Progenitor cell of endocrine pancreas (in vitro differentiated cells): ENCODE measurements at places on chromosomes 3 and 15.

GRCh38 chr15:63827113-63827512 lies 6.6 kb downstream of the HERC1 start:
- DNase-seq = no peak

DNA sequence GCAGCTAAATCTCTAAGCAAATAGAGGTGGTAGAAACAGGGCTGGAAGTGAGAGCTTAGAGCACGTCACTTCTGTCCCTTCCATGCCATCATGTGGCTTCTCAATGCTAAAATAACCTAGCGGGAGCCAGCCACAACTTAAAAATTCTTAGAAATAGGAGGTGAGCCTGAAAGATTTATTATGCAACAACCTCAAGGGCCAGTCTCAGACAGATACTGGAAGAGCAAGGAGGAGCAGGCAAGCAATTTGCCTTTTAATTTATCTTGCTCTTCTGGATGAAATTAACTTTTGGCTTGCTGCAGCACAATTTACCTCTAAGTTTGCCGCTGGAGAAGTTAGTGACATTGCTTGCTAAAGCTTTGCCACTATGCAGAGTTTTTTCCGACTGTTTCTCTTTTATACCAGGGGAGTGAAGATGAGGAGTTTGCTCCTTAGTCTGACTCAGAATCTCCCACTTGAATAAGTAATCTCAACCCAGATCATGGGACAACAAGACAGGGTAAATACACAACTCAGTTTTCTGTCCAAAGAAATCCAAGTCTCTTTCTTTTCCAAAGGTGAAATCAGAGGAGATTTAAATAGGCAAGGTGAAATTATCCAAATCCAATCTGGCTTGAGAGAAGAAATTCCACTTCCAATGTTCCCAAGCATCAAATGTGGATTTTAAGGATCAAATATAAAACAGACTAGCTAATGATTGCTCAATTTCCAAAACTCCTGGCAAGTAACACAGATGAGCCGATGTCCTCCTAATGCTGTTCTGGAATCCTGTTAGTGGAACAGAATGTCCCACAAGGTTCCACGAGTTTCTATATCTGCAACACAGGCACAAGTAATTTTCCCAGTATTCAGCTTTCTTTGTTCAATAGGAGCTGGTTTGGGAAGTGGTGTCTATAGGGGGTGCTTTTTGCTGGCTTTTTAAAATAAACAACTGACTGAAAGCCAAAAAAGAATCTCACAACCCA lies 329.4 kb upstream of the RORA start:
- no peak for DNase-seq

DNA sequence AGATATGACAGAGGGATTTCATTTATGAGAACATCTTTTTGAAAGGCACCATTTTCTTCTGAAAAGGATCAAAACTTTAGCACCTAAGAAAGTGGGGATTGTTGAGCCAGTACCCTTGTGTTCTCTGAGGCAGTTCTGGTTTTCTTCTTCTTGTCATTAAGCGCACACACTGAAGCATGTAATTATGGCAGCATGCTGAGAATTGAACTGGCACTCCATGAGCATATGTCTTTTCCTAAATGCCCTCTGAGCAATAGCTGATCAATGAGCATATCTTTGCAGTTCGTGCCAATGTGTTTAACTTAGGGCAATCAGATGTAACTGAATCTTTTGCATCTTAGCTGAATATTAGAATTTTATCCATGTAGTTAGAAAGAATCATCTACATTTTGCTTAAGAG lies 53.9 kb upstream of the VGLL3 start:
- no peak for DNase-seq

GRCh38 chr15:93029214-93029835 lies 59.7 kb downstream of the RGMA start:
- DNase-seq = no peak

DNA sequence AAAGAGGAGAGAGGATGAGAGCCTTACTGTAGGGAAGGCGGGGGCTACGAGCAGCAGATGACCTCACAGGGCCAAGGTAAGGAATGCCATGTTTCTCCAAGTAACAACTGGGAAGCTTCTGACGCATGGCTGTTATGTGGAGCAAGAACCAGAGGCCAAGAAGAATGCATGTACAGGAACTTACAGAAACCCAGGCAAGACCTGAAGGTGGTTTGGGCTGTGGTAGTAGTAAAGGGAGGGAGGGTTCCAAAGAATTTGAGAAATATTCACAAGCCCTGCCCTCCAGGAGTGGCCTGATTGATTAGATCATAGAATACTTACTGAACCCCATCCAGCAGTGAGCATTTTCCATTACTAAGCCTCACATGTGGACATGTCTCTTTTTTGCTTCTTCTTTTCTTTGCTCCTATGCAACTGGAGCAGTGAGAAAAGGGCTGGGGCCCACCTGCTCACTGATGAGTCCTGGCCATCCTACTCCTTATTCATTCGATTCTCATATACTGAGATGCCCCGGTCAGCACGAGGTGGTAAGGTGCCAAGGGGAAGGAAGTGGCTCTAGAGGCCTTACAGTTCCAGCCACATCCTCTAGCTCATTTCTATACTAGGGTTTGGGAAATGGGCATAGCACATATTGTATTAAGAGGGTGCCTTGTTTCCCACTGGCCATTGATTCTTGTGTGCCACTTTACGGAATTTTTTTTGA lies 8.3 kb upstream of the SLC12A8 start:
- no peak for DNase-seq

DNA sequence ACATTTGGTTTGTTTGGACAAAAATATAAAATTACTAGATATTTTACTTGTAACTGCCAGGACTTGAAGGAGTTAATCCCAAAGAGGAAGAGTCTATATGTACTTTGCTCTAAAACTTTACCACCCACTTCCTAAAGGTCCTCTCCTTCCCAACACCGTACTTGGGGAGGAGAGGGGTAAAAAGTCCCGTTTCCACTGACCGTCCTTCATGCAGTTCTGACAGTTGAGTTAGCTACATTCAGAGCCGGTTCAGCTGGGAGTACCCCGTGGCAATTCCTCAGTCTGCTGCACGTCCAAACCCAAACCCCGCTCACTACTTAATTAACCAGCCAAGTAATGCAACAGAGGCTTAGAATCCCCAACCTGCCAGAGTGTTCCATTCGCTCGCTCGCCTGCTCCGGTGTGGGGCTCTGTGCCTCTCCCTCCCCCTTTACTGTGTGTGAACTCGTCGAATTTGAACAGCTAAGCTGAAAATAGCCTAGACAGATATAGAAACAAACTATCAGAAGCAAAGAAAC lies 519.7 kb downstream of the FOXP1 start:
- DNase-seq = no peak

DNA sequence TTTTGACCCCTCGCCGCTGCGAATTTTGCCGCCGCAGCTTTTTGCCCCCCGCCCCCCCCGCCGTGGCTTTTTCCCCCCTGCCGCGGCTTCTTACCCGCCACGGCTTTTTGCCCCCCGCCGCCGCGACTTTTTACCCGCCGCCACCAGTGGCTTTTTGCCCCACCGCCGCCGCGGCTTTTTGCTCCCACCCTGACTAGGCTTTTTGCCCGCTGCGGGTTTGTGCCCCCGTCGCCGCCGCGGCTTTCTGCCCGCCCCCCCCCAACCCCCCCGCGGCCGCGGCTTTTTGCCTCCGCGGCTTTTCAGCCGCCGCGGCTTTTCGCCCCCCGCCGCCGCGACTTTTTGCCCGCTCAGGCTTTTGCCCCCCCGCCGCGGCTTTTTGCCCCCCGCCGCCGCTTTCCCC lies 598.1 kb downstream of the GOLGA6L6 start:
- no peak for DNase-seq

- peak; percentile 85 for DNase-seq
These were observed 281.9 kb upstream of the ONECUT1 start for GRCh38 chr15:53072077-53072476.

- DNase-seq = no peak
These were observed 29.9 kb upstream of the IQCF6 start for GRCh38 chr3:51808934-51809333.

- DNase-seq = no peak
These were observed 298.3 kb downstream of the LRRC3B start for GRCh38 chr3:26920646-26921478.

DNA sequence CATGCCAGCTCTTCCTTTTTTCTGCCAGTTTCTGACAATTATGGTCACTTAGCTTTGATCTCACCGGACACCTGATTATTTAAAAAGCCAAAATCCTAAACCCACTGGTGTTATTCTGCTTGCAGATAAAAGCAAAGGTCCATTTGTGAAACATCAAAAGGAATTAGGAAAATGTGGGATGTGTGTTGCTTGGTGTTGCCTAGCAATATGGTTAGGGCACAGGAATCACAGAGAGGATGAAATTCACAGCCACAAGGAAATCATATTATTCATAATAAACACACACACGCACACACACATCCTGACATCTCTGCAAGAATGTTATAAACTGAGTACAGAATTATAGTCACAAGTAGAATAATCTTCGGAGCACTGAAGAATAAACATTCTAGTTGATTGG lies 89.3 kb upstream of the BHLHE40 start:
- no peak for DNase-seq

DNA sequence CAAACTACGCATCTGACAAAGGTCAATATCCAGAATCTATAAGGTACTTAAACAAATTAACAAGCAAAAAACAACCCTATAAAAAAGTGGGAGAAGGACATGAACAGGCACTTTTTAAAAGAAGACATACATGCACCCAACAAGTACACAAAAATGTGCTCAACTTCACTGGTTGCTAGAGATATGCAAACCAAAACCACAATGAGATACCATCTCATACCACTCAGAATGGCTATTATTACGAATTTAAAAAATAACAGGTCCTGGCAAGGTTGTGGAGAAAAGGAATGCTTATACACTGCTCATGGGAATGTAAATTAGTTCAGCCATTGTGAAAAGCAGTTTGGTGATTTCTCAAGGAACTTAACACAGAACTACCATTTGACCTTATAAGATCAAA lies 175.6 kb upstream of the MLF1 start:
- DNase-seq = no peak

DNA sequence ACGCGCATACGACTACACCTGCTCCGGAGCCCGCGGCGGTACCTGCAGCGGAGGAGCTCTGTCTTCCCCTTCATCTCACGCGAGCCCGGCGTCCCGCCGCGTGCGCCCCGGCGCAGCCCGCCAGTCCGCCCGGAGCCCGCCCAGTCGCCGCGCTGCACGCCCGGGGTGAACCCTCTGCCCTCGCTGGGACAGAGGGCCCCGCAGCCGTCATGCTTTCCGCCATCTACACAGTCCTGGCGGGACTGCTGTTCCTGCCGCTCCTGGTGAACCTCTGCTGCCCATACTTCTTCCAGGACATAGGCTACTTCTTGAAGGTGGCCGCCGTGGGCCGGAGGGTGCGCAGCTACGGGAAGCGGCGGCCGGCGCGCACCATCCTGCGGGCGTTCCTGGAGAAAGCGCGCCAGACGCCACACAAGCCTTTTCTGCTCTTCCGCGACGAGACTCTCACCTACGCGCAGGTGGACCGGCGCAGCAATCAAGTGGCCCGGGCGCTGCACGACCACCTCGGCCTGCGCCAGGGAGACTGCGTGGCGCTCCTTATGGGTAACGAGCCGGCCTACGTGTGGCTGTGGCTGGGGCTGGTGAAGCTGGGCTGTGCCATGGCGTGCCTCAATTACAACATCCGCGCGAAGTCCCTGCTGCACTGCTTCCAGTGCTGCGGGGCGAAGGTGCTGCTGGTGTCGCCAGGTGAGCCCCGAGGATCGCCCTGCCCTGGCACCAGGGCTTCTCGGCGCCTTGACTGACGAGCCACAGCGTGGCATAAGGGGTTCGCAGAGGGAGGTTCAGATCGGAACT lies 420 bp downstream of the SLC27A2 start:
- DNase-seq = peak; percentile 64

GRCh38 chr15:39743611-39744010 lies 39.0 kb downstream of the FSIP1 start:
- no peak for DNase-seq

- no peak for DNase-seq
These were observed 32.0 kb downstream of the DNAH12 start for GRCh38 chr3:57512166-57512565.

- no peak for DNase-seq
These were observed 28.9 kb upstream of the DRD3 start for GRCh38 chr3:114207768-114208167.

GRCh38 chr15:81037952-81038743 lies 37.4 kb downstream of the TLNRD1 start:
- DNase-seq = no peak
